ENCODE measurements at places on chromosomes 11 and 22.

- DNase-seq: no peak
These were observed 6.5 kb downstream of the METTL15 start for GRCh38 chr11:28114731-28115130.

DNA sequence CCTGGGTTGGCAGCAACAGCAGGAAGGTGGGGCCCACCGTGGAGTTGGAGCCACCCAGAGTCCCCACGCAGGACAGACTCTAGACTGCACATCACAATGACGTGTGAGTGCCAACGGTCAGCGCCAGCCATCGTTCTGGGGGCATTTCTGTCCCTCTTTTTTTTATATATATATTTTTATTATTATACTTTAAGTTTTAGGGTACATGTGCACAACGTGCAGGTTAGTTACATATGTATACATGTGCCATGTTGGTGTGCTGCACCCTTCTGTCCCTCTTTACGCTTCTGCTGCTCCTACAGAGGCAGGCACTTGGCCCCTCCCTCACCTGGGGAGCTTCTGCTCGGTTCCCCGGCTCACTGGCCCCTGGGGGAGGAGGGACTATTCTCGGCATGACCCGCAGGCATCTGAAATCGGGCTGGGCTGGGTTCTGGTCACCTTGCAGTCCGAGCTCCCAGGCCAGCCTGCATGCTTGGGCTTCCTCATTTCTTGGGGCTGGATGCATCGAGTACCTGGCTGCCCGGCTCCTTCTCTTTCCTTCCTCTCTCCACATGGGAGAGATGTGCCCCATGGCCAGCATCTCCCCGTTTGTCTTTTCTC is 787.4 kb downstream of the TBC1D22A start:
- no peak for DNase-seq

GRCh38 chr11:100876815-100877520 is 189.9 kb downstream of the ARHGAP42 start:
- DNase-seq: no peak

DNA sequence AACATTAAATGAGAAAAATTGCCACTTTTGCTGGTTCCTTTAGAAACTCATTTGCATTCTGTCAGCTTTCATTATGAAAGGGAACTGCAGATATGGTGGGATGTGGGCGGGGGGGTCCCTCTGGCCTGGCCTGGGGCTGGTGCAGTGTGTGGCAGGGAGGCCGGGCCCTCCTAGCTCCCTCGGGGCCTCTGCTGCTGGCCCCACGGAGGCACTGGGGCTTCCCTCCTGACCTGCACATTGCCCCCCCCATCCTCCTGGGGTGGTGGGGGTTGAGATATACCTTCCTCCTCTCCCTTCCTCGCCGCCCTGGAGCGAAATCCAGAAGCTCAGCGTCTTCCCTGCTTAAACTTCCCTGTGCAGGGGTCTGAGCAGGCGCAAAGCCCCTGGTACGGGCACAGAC is 1005.9 kb downstream of the BRD1 start:
- DNase-seq: no peak

GRCh38 chr11:106551744-106552673 is 466.3 kb downstream of the GUCY1A2 start:
- DNase-seq: no peak

DNA sequence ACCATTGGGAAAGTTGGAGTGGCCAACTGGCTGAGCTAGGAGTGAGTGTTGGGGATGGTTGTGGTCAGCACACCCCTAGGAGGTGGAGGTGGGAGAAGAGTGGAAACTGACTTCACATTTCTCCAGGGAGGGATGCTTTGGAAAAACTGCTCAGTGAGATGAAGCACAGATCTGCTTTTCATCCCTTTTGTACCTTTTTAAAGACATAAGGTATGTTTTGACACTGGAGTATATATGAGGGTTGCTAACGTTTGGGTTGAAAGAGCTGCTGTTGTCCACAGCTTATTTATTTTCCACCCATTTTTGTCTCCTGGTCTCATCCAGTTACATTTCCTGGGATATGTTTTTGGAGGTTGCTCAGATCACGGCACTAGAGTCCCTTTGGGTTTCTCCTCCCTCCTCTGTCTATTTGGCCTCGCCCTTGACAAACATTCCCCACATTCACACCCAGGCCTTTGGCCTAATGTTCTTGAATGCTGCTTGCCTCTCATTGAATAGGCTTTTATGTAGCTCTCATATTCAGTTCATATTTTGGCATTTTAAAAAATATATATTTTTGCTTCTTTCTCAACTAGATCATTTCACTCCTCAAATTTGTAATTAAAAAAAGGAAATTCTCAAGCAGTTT is 8.3 kb downstream of the SREBF2 start:
- DNase-seq: no peak

DNA sequence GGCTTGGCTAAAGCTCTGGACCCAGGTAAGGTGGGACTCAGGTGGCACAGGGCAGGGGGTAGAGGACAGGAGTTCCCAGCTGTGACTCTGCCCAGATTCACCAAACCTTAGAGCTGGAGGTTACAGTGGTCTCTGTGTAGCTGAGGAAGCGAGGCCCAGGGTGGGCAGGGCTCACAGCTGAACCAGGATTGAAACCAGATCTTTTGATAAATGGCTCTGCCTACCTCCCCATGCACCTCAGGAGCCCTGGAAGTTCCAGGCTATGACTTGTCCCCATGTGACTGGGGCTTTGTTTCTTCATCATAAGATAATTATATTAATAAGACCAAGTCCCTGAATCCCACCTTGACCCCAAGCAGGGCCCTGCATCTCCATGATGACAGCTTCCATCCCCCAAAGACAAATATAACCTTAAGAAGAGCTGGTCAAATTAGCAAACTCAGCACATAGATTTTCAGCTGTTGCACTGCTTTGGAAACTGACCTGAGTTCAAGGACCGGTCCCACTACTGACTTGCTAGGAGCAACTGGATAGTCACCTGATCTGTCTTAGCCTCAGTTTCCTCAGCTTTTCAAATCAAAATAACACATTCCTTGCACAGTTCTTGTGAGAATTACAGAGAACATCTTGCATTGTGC is 21.3 kb upstream of the TSKU start:
- no peak for DNase-seq

DNA sequence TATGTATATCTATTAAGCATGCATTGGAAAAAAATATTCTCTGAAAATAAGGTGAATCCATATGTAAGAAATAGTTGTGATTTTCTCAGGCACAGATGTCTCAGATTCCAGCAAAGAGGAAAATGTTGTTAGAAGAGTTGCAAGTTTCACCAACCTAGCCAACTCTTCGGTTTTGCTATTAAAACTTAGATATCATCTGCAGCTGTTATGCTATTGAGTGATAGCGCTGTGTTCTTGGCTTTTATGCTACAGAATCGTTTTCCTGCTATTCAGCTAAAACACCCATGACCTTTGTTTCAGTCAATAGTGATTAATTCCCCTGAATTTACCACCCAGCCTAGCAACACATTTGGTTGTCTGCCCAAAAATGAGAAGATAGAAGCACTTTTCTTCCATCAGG is 795.6 kb upstream of the ANO3 start:
- no peak for DNase-seq

DNA sequence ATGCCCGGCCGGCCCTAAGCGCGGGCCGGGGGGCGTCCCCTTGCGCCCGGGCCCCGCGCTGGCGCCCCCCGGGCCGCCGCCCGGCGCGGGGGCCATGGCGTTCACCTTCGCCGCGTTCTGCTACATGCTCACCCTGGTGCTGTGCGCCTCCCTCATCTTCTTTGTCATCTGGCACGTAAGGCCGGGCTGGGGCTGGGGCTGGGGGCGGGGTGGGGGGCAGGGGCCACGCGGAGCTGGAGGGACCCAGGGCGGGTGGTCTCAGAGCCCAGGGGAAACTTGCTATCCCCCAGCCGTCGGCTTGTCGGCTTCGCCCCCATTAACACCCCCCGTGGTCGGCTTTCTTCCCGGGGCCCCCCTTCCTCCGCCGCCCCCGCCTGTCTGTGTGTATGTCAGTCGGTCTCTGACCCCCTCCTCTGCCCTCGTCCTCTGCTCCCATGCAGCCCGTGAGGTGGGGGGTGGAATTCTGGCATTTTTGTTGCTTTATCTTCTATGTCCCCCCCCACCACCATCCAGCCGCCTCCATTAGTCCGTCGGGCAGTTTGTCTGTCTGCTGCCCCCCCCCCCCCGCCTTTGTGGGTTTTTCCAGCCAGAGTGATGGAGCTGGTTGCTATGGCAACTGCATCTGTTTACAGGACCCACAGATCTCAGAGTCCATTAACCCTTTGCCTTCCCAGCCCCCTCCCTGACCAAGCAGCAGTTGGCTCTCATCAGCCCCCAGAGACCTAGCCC is 552 bp downstream of the CNIH2 start:
- peak; percentile 53 for DNase-seq

DNA sequence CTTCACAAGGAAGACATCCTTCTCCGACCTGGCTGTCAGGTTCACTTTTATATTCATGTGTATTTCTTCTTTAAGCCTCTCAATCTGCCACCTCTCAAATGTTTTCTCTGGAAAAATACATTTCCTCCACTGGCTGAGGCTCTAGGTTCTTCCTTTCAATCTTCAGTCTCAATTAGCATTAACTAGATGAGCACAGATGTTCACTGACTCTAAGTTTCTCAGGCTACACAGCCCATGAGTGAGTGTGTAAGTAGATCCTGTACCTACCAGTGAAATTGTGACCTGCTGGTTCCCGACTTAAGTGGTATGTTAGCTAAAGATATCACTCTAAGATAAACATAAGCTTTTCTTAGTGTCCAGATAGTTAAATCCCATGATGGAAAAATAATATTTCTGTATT is 206.9 kb downstream of the ADAMTS15 start:
- peak; percentile 77 for DNase-seq

GRCh38 chr11:57353446-57353845 is 15.3 kb downstream of the P2RX3 start:
- DNase-seq: peak; percentile 32

- DNase-seq: peak; percentile 71
These were observed 9.4 kb downstream of the PGM2L1 start for GRCh38 chr11:74388678-74389327.

DNA sequence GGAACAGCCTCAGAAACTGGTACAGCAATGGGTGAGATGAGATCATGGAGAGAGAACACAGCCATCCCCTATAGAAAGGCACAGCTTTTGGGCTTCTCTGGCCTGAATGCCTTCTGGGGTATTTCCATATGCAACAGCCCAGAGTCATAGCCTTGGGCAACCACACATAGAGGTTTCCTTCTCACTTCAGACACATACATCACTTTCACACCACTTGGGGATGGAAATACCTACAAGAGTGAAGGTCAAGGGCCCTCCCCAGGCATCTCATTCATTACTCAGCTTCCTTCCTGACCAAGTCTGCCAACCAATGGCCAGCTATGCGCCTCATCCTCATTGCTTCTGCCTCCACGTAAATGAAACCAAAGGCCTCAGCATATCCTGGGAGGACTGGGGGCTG is 17.7 kb upstream of the OLFML1 start:
- DNase-seq: no peak

- peak; percentile 99 for DNase-seq
These were observed 648 bp upstream of the NUDT8 start for GRCh38 chr11:67630228-67630942.

GRCh38 chr11:44101098-44101497 is 5.6 kb downstream of the EXT2 start:
- DNase-seq: no peak

DNA sequence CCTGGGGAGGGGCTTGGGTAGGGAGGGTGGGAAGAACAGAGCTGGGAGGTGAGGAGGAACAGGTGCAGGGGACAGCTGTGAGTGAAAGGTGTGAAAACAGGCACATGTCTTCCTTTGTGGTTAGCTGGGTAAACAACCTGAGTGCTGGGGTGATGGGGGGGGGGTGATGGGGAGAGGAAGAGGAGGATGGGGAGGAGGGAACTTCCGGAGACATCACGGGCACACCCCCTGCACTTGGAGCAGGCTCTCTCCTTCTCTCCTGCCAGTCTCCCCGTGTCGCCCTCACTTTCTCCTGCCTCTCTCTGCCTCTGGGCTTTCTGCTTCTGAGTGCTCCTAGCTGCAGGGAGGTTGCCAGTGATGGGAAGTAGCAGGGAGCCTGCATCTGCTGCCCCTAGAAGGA is 8.8 kb downstream of the CXCR5 start:
- no peak for DNase-seq

GRCh38 chr11:118635642-118636041 is 28.2 kb downstream of the PHLDB1 start:
- DNase-seq: no peak

- no peak for DNase-seq
These were observed 107.8 kb downstream of the ZBTB16 start for GRCh38 chr11:114167355-114167754.

DNA sequence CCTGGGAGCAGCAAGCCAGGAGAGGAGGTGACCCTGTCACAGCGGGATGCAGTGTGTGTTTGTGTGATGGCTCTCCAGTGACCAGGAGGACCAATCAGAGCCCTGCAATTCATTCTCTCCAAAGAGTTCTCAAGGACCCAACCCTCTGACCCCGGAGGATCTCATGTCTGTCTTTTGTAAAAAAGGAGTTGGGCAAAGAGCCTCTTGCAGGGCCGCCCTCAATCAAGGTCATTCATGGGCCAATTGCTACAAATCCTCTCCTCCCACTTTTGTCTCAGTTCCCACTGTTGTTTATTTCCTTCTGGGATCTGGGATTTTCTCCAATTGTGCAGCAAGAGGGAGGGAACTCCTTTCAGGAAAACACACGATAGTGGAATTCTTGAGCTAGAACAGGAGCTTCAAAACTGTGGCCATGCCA is 4.0 kb downstream of the TECTA start:
- DNase-seq: no peak

- DNase-seq: no peak
These were observed 188.3 kb upstream of the ARHGAP42 start for GRCh38 chr11:100498780-100499179.

- DNase-seq: peak; percentile 73
These were observed 20.5 kb downstream of the EPS8L2 start for GRCh38 chr11:726278-727220.

DNA sequence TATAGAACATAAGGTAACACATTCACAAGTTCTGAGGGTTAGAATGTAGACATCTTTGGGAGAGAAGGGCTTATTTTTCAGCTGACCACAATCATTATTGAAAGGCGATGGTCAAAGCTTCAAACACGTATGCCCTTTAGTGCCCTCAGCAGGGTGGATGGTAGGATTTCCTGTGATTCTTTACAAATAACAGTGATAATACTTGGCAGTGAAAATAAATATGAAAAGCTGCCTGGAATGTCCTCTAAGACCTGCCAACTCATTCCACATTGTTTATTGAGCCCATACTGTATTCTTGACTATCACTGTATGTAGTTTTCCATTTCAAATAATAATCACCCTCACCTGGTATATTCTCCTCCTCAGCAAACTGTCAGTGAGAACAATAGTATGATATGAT is 13.7 kb upstream of the MPEG1 start:
- DNase-seq: no peak

GRCh38 chr22:39144101-39144767 is 8.2 kb downstream of the CBX7 start:
- no peak for DNase-seq

DNA sequence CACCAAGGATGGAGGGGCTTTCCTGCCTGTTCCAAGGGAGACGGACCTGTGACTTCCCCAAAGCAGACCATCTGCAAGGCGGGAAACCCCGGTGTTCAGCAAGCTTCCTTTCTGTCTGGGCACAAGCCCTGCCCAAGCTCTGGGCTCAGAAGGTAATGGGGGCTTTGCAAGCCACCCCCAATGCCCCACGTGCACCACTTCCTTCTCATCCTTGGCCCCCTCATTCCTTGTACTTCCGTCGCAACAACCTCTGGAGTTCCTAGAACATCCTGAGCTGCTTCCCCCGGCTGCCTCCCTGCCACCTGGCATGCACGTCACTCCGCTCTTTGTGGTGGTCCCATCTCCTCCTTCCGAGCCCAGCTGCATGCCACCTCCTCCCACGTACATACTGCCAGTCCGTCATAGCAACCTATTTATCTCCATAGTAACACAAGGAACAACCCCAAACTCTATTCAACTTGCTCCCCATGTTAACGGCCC is 3.9 kb downstream of the MYEOV start:
- no peak for DNase-seq

- no peak for DNase-seq
These were observed 59.9 kb downstream of the EIF3M start for GRCh38 chr11:32643526-32643925.
